ENCODE measurements at places on chromosomes 2 and 18.

DNA sequence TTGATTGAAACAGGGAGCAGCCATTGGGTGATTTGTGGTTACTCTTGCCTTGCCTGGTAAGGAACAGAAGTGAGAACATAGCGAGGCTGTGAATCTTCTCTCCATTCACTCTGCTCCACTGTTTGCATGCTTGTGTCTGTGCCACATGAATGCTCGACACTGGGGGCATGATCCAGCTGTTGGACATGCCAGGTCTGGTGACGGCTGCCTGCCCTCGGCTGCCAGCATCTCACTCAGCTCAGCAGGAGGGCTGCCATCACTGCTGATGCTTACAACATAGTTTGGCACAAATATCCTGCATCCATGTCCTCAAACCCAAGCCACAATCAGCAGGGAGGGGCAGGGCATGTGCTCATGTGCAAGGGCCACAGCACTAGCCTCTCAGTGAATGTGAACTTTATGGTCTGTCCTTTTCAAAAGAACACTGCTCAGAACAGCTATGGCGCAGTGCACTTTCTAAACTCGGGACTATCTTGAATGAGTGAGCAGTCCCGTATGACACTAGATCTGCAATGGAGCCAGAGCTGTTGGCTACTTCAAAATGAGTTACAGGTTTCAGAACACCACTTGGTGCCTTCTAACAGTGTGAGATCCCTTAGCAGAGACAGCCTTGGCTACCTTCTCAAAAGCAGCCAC is 126.3 kb downstream of the NRP2 start:
- DNase-seq: peak; percentile 41

DNA sequence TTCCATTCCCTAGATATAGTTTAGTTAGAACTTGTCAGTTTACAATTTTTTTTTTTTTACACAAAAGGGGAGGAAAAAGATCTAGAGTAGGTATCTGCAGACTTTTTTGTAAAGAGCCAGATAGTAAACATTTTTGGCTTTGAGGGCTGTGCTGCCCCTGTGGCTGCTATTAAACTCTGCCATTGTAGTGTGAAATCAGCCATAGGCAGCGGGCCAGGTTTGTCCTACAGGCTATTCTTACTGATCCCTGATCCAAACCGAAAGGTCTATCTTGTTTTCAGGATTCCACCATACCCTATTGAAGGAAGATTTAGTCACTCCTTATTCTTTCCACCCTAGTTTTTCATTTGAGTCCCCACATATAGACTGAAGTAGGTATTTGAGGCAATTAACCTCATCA is 203.4 kb downstream of the RND3 start:
- DNase-seq: no peak

- DNase-seq: no peak
Measured at GRCh38 chr2:200239216-200239615, 67.3 kb upstream of the SPATS2L start.

DNA sequence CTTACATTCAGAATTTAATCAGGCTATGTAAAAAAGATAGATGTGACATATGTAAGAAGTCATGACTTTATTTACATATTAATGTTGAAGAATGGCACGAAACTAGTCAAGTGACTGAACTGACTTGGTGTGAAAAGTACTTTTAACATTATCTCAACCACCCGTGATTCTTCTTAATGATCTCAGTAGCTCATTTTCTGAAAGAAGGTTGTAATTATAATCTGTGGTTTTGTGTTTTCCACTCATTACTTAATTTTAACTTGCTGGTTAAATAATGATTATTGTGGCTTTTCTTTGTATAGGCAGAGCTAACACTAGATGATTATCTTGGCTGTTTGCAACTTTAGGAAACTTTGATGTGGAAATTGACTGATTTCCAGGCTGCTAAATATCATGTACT is 18.5 kb downstream of the KCNJ13 start:
- no peak for DNase-seq

- DNase-seq: no peak
Measured at GRCh38 chr2:189281201-189281600, 101.6 kb upstream of the COL5A2 start.

GRCh38 chr2:81181845-81182244 is 877.3 kb upstream of the LRRTM1 start:
- no peak for DNase-seq

- DNase-seq: no peak
Measured at GRCh38 chr2:160613466-160614153, 120.0 kb upstream of the RBMS1 start.

GRCh38 chr18:39788383-39788782 is 2166.7 kb upstream of the PIK3C3 start:
- DNase-seq: no peak

DNA sequence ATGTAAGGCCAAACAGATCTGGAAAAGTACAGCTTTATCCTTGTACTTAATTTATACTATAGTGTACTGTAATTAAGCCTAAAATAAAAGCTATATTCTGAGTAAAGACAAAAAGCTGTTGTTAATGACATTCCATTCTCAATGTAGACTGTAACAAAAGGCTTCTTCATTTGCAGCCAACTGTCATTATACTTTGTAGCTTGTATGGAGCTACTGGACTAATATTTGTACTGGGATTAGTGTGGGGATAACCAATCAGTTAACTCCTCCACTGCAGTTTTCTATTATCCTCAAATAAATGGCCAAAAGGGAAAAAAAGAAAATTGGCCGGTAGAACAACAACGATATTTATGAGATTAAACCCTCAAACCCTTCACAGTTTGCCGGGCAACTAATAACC is 66.5 kb downstream of the STK39 start:
- no peak for DNase-seq

DNA sequence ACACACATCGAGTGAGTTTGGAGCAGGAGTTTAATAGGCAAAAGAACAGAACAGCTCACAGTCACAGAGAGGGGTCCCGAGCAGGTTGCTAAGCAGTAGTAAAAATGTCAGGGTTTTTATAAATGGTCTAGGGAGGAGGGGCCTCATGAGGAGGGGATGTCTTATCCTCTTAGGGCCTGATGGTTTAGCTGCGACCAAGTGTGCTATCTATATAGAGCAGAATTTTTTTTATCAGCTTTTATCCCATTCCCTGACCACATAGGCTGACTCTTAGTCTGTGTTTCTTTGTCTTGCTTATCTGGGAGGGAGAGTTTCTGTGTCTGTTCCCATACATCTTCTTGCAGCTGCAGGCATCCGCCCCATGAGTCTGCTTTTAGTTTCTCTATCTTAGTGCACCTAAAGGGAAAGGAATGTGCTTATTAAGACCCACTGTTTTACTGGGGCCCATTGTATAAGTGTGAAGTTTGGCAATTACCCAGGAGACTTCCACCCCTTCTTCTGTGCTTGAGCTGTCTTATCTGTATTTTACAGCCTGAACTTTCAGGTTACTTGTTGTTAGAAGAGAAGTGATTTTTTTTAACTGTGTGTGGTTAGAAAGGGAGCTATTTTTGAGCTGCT is 30.4 kb upstream of the GMCL1 start:
- no peak for DNase-seq

DNA sequence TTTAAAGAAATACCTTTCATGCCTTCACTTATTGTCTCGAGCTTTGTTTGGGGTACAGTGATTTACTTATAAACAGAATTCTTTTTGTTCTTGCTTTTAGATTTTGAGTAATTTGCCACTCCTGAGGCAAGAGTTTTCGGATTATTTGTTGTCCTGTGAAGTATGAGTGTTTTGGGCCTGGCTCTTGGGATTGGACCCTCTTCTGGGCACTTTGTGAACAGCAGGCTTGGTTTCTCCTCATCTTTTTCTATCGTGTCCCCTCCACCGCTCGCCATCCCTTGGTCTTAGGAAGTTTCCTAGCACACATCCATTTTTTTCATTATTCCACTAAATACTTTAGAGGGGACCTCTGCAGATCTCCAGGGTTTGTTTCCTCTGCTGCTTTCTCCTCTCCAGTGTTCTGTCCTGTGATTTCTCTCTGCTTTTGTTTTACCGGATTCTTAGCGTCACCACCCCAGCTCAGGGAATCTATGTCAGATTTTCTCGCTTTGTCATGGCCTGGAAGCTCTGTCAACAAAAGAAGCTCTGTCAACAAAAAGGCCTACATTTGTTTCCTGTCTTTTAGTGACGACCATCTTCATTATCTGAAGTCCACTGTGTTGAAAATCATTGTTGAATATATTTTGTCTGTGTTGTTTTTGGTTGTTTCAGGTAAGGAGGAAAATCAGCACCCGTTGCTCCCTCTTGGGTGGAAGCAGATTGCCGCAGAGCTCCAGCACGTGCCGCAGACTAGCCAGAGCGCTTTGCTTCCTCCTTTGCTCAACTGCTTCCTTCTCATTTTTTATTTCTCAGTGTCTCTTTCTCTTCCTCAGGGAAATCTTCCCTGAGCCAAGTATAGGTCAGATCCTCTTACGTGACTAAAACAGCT is 27.8 kb downstream of the ANKRD62 start:
- DNase-seq: no peak

- no peak for DNase-seq
Measured at GRCh38 chr2:132668987-132669907, 758 bp downstream of the LYPD1 start.

DNA sequence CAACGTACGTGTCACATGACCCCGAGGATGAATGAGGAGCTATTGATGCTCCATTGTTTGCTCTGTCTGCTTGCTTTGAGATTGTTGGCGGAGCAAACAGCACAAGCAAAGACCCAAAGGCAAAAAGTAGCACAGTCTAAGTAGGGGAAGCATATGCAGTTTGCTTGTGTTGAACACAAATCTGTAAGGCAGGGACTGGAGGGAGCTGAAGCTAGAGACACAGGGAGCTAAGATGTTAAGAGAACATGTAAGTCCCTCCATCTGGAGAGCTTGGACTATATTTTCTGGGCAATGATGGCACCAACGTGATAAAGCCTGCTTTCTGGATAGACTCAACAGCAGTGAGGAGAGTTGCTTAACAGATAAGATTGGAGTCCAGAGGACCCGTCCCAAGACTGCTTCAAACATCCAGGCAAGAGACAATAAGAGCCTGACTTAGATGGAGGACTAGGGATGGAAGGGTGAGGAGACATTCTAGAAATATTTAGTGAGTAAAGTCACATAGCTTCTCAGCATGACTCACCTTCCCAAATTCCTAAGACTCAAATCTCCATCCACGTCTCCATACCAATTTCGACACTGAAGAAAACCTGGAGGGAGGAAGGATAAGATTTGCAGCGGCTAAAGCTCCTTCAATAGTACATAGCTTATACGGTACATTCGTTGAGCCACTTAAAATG is 88.1 kb upstream of the KLF7 start:
- no peak for DNase-seq

GRCh38 chr2:72627083-72627482 is 198.8 kb downstream of the EXOC6B start:
- no peak for DNase-seq

DNA sequence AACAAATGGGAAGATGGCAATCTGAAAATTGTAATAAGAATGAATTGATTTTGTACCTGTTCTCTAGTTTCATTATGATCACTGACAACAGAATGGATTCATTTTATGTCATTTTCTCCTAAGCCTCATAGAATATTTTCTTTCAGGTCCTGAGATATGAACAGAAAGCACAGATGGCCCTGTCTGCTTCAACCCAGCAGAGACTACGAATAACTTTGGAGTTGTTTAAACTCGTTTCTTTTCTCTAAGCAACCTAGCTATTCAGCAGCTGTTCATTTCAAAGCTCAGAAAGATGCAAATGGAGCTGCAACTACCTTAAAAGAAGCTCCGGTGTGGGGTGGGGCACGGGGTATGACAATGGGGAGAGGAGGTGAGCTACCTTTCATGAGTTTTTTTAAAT is 124.9 kb downstream of the ALK start:
- DNase-seq: no peak

- DNase-seq: no peak
Measured at GRCh38 chr18:74019864-74020263, 127.8 kb downstream of the FBXO15 start.

GRCh38 chr2:62785810-62786597 is 80.5 kb downstream of the EHBP1 start:
- DNase-seq: no peak

DNA sequence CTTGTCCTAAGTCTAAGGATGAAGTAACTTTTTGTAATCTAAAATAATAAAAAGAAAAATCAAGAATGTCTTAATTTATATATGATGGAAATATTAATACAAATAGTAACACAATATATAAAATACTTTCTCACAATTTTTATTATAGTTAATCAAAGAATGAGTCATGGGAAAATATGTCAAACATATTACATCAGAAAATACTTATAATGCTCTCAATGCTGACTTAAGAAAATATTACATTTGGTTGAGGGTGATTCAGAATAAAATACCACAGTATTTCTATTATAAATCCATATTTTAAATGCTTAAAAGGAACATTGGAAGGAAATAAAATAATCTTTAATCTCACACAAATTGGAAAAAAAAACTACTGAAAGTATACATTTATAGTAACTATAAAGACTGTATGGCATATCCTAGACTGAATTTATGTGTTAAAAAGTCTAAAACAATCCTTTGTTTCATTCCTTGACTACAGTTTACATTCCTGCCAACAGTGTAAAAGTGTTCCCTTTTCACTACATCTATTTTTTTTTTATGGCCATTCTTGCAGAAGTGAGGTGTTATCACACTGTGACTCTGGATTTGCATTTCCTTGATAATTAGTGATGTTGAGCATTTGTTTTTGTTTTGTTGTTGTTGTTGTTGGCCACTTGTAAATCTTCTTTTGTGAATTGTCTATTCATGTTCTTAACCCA is 1573.5 kb upstream of the ACVR2A start:
- DNase-seq: no peak

DNA sequence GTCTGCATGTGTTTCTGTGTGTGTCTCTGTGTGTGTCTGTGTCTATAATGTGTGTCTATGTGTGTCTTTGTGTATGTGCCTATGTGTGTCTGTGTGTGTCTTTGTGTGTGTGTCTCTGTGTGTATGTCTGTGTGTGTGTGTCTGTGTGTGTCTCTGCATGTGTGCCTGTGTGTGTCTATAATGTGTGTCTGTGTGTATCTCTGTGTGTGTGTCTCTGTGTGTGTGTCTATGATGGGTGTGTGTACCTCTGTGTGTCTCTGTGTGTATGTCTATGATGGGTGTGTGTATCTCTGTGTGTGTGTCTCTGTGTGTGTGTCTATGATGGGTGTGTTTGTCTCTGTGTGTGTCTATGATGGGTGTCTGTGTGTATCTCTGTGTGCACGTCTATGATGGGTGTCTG is 126.2 kb upstream of the GPC1 start:
- no peak for DNase-seq

- DNase-seq: no peak
Measured at GRCh38 chr18:40120356-40120755, 1834.7 kb upstream of the PIK3C3 start.

DNA sequence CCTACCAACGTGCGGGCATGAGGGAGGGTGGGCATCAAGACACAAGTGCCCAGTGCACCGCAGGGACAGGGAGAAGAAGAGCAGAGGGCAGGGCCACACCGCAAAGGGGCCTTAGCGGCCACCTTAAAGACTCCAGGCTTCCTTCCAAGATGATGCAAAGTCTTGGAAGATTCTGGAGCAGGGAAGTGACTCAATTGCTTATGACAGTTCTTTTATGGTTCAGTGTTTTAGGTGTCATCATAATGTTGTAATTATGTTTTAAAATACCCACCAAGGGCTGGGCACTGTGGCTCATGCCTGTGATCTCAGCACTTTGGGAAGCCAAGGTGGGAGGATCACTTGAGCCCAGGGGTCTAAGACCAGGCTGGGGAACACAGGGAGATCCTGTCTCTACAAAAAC is 44.5 kb upstream of the SEMA4C start:
- no peak for DNase-seq

- no peak for DNase-seq
Measured at GRCh38 chr2:106876699-106877098, 9.3 kb downstream of the ST6GAL2 start.

- no peak for DNase-seq
Measured at GRCh38 chr2:48332286-48332685, 197.7 kb upstream of the STON1 start.

GRCh38 chr18:39558658-39559057 is 1993.1 kb upstream of the CELF4 start:
- no peak for DNase-seq
